ENCODE measurements at places on chromosomes 1 and 21.

- DNase-seq, result no peak
Observed at GRCh38 chr21:44955798-44956175, 16.0 kb downstream of the SLX9 start.

- DNase-seq, result peak; percentile 87
Observed at GRCh38 chr1:15849775-15850324, 2.3 kb downstream of the SPEN start.

DNA sequence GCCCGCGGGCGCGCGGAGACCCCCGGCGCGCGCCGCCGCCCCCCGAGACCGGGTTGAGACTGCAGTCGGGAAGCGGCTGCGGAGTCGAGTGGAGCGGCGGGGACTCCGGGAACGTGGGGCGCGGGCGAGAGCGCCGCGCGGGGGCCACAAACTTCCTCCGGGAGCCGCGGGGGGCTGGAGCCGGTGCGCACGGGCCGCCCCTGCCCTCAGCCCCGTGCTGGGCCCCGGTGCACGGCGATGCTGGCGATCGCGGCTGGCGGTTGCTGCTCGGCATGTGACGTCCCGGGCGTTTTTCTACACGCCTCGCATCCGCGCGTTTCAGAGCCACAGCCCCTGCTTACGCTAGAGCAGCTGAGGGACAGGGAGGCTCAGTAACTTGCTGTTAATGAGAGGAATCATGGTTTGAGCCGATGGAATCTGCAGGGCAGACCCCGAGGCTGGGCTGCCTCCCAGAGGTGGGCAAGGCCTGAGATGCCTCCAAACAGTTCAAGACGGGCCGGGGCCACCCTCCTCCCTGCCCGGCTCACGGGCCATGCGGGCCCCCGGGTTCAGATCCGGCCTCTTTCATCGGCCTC is 520 bp downstream of the TMEM201 start:
- no peak for DNase-seq

DNA sequence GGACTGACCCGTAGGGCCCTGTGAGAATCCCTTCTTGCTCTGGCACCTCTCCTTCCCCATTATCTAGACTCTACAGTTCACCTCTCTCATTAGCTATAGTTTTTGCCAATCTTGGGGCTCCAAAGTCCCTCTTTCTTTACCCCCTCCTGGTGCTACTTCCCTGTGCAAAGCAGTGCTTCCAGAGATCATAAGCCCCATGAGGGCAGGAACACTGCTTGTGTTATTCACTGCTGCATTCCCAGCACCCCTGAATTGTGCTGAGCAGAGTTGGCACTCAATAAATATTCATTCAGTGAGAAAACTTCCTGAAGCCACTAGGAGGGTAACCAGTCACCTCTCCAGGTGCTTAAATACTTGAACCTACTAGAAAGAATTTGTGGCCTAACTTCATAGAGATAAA is 2.1 kb upstream of the H3-3A start:
- no peak for DNase-seq

GRCh38 chr1:54007613-54008012 is 10.4 kb downstream of the LDLRAD1 start:
- DNase-seq, result no peak

DNA sequence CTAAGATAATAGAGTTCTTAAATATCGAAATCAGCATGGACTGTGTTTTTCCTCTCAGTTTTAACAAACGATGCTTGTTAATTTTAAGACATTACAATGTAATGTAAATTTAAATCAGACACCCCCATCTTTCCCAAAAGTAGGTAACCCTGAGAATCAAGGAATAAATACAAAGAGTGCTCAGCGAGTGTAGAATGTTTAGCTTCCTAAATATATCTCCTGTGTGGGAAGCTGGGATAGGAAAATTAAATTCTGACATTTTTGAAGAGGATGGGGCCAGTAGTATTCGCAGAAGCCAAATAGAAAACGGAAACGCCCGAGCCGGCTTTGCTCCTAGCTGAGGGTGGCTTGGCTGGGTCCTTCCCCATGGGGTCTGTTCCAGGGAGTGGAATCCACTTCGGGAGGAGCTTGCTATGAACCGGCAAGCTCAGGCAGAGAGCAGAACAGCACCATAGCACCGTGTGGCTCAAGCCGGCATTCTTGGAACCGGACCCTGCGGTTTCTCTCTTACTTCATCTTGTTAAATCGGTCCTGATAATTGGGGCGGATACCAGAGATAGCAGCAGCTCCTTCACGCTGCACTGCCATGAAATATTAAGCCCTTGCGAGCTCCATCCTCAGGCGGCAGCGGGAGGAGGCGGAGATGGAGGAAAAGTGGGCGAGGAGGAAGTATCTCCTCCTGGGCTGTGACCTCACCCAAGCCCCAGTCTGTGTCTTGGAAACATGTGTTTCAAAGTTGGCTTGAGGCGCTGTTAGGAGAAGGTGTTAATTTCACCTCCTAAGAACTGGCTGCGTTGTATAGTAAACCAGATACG is 24.9 kb downstream of the MAP3K7CL start:
- no peak for DNase-seq

DNA sequence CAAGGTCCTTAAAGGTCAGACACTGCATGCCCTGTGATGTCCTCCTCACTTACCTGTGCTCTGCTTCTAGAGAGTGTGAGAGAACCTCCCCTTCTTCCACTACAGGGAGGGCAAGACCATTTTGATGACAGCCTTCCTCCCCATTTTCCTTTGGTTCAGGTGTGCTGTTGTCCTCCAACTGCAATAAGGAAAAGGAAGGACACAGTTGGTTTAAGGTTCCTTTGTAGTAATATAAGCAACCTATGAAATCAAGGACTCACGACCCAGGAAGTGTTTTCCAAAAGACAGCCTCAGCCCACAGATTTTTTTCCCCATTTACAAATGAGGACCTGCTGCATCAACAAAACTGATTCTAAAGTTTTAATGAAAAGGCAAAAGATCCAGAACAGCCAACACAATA is 6.6 kb upstream of the CCDC17 start:
- no peak for DNase-seq

DNA sequence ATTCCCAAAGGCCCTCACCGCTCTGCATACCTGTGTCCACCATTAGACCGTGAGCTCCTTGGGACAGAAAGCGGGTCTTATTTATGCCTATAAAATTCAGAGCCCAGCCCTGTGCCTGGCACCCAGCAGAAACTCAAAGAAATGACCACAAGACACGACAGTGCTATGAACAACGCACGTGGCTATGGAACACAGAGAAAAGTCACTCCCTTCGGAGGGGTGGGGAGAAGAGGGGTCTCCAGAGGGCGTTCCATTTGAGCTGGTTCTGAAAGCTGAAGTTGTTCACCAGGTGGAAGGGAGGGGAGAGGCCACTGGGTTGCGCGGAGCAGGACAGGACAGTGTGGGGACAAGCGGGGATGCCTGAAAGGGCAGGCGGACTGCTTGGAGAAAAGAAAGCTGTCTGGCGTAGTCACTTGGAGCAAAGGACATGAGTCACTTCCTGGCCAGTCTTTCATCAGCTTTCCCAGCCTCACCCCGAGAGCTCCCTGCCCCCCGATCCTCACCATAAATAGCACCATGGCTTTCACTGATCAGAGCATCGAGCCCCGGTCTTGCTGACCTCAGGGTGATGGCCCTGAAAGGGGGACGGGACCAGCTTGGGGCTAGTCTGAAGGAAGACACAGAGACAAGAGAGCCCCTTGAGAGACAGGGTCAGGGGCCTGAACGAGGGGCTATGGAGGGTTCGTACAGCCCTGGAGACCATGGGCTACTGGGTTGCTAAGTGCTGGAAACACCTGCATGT is 28.5 kb downstream of the ECE1 start:
- DNase-seq, result no peak

GRCh38 chr1:119477710-119478109 is 29.3 kb upstream of the HSD3B1 start:
- no peak for DNase-seq

DNA sequence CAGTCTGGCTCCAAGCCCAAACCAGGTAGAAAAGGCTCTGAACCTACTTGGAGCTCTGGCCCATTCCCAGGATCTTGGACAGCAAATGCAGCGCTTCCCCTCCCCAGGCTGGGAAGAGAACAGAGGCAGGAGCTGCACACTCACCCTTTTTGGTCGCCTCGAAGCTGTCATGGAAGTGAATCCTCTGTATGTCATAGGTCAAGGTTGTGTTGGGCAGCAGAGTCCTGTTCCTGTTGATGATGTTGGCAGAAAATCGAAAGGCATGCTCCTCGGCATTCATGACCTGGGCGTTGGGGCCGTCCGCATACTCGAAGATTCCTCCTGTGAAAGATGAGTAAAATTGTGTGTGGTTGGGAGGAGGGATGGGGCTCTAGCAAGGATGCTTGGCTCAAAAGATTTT is 143.5 kb downstream of the GRIK3 start:
- DNase-seq, result no peak

DNA sequence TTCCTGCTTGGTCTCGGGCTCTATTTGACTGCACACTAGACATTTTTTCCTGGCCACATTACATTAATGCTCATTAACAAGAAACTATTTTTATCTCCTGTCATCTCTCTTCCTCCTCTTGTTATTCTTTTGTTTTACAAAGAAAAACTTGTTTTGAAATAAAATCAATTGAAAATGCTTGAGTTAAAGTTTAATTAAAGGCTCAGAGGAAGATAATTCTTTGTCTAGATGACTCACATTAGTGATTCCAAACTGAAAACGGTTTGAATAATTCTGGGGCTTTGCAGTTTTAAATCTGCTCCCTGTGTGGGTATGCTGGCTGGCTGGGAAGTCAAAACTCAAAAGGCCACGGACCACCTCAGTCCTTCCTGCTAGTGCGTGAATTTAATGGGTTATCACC is 29.6 kb downstream of the RGS5 start:
- no peak for DNase-seq

DNA sequence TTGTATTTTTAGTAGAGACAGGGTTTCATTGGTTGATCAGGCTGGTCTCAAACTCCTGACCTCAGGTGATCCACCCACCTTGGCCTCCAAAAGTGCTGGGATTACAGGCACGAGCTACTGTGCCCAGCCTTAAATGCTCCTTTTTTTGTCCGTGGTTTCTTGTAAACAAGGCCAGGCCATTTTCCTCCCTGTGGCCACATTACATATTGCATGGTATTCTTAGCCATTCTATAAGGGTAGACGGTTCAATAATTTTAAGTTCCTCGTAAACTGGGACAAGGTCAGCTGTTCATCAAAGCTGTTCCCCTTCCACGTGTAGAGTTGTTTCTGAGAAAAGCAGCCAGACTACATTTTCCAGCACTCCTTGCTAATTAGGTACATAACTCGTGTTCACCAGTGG is 10.3 kb upstream of the LUZP1 start:
- DNase-seq, result peak; percentile 26

DNA sequence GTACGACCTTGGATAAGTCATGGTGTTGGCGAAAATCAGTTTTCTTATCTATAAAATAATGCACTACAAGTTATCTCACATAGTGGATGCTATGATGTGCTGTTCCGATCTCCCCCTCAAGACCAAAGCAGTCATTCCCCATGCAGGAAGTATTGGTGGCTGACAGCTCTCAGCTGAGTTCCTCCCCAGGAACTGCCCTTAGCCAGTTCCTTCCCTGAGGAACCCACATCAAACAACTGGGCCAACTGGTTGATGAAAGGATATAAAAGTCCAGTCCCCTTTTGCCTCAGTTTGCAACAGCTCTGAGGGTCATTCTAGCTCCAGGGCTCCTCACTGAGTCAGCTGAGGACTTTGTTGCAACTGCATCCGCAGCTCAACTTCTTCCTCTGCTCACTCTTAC is 16.1 kb upstream of the SLAMF1 start:
- DNase-seq, result no peak

GRCh38 chr1:115649964-115650363 is 8.2 kb downstream of the VANGL1 start:
- DNase-seq, result no peak

- DNase-seq, result no peak
Observed at GRCh38 chr1:149936170-149936991, at the start of gene MTMR11. Gene MTMR11, minus strand, starts transcription at chr1:149936879. Its CDS starts 232 bp downstream, at chr1:149936647.

DNA sequence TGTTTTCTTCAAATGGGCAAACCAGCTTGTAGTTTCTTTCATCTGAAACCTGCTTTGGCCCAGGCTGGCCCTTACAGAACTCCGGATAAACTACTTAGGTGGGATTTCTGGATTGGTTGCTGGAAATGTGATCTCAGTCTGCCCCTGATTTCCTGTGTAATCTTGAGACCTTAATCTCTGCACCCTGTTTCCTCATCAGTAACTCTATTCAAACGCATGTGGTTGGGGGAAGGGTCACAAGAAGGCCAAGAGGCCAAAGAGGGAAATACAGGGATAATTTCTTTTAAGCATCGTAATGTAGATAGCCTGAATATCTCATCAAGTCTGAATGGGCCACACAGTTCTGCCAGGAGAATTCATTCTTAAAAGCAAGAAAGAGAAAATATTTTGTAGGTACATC is 483.6 kb downstream of the LTN1 start:
- no peak for DNase-seq

- no peak for DNase-seq
Observed at GRCh38 chr21:27595716-27596115, 628.8 kb upstream of the ADAMTS5 start.

GRCh38 chr21:36591326-36591970 is 107.5 kb upstream of the SIM2 start:
- no peak for DNase-seq

DNA sequence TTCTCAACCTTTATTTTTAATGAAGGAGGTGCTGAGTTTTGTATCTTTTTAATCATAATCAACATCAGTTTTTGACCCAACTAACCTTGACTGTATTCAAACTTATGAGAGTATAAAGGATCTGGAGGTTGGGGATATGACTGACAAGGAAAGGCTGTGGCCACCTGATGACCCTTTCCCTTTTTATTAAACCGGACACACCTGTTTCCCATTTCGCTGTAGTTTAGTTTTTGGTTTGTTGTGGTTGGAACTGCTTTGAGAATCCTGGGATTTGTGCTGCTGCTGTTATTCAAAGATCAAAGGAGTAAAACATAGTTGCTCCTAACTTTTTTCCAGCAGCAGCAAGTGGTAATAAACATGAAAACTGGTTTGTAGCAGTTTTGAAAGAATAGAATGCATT is 12.4 kb downstream of the PRPF38A start:
- DNase-seq, result no peak

GRCh38 chr1:95312181-95312580 is 78.2 kb downstream of the RWDD3 start:
- DNase-seq, result no peak

GRCh38 chr1:184329245-184329953 is 57.4 kb upstream of the C1orf21 start:
- DNase-seq, result no peak

Measured in NCI-H446 (cell line).